GM12878 (cell line): ENCODE measurements at places on chromosomes 4 and X.

GRCh38 chrX:41922431-41923151 is 763 bp downstream of the CASK start:
- DNase-seq = no peak

- no peak for DNase-seq
These were observed 9.8 kb downstream of the AADAT start for GRCh38 chr4:170079981-170080380.

GRCh38 chr4:140904904-140905303 is 148.7 kb upstream of the TBC1D9 start:
- no peak for DNase-seq

DNA sequence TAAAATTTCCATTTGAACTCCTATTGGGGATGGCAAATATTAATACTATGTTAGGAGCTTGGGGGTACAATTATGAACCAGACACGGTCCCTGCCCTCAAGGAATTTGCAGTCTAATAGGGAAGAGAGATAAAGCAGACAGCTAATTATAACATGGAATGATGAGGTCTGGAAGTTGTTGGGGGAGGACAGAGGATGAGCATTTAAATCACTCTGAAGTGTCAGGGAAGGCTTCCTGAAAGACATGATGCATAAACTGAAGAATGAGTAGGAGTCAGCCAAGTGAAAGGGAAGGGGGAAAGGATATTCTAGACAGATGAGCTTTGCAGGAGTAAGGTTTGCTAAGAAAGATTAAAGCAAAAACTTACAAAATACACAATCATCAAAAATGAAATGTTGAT is 15.9 kb downstream of the PLAC1 start:
- DNase-seq = no peak

DNA sequence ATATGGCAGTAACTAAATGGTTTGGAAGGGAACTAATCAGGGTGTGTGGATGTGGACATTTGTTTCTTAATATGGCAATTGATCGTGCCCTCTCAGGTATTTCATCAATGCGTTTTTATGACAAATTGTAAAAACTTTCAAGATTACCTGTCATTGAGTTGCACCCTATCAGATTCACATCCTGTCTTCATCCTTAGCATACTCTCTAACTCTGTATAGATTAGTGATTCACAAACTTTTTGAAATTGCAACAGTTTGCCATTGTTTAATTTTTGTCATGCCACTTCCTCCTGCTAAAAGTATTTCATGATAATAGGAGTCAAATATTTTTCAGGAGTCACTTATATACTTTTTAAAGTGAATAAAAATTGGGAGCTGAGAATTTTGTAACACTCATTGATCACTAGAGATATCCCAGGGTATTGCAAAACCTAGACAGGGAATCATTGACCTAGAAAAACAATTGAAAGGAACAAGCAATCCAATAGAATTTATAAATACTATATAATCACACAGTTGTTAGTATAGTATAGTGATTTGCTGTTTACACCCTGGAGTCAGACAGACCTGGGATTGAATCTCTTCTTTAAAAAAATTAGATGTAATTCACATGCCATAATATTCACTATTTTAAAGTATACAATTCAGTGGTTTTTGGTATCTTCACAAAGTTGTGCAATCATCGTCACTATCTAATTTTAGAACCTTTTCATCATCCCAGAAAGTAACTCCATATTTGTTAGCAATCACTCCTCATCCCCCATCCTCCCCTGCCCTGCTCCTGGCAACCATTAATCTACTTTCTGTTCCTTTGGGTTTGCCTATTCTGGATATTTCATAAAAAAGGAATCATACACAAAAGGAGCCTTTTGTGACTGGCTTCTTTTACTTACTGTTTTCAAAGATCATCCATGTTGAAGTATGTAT is 8.9 kb downstream of the MID2 start:
- DNase-seq = no peak
